ENCODE measurements at places on chromosomes 12 and 14.

DNA sequence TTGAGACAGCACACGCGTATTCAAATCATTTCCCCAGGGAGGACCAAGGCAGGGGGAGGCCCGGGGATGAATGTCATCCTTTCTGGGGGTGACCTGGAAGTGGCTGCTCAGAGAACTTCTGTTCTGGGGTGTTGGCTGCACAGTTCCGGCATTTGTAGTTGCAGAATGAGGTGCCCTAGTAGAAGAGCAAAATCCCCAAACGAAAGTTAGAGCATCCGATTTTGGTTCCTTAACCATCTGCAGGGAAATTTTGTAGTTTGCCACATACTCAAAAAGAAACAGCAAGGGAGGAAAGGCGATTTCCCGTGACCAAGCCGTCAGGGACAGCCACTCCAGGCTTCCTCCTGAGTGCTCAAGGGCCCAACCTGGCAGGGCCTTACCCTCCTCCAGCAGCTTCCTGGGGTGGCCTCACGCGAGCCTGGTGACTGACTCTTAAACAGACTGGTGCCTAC, 13.0 kb upstream of the TRAF3 start:
- no peak for DNase-seq

DNA sequence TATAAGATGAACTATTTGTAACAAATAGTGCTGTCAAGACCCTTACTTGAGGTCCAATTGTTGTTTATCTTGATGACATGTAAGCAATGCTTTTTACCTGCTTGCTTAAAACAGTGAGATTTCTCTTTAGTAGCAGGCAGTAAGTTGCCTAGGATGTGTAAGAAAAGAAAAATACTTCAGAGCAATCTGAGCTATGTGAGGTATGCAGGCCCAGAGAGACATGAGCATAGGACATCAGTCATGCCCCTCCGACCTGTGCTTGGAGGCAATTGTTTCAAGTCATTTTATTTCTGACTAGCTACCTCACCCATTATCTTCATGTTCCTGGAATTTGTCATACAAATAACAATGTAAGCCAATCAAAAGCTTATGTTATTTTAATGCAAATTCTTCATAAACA, 930.6 kb upstream of the FBXO33 start:
- DNase-seq = no peak

GRCh38 chr14:58697930-58698642, 60.3 kb downstream of the DACT1 start:
- DNase-seq = peak; percentile 10

DNA sequence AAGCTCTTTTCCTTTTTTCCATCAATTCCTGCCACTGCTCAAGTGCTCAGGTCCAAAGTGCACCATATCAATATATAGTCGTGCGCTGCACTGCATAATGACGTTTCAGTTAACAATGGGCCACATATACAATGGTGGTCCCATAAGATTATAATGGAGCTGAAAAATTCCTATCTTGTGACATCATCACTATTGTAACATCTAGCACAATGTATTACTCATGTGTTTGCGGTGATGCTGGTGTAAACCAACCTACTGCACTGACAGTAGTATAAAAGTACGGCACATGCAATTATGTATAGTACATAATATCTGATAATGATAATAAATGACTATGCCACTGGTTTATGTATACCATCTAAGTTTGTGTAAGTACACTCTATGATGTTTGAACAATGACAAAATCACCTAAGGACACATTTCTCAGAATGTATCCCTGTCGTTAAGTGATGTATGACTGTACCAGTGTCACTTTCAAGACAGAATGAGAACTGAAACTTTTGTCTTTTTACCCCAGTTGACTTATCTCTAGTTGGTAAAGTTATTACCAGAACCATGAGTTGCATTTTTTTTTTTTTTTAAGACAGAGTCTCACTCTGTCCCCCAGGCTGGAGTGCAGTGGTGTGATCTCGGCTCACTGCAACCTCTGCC, 53.7 kb upstream of the INSM2 start:
- no peak for DNase-seq

- no peak for DNase-seq
These were observed 82.1 kb downstream of the KIF26A start for GRCh38 chr14:104220215-104221070.

DNA sequence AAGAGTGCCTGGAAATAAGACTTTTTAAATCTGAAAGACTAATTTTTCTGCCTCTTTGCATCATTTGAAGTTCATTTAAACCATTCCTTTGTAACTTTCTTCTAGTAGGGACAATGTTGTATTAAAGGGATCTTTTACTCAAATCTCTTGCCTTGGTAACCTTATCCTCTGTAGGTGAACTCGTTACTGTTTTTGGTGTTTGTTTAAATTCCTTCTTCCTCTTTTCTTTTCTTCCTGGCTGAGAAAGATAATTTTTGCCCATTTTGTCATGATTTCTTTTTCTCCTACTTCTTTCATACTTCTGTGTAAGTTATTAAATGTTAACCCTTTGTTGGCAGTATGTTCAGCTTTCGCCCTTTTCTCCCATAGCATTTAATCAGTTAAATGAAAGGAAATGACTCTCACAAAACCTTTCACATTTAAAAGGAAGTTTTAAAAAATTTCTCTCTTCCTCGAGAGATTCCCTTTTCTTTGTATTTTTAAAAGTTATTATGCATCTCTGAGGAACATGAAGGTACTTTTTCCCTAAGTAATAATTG, 10.3 kb downstream of the VEZT start:
- no peak for DNase-seq

DNA sequence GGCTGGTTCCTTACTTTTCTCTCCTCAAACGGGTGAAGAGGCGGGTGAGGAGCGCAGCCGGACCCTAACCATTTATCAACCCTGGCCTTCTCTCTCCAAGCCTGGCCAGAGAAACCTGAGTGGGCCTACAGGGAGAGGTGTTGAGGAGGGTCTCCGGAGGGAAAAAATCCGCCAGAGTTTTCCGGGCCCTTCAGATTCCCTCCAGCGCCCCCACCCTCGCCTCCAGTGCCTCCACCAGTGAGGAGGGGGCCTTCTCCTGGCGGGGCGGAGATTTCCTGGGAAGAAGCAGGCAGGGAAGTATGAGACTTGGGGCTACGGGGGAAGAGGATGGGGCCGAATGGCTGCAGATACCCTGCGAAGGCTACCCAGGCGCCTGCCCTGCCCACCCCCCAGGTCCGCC, 1.4 kb upstream of the HOXC5 start:
- no peak for DNase-seq

DNA sequence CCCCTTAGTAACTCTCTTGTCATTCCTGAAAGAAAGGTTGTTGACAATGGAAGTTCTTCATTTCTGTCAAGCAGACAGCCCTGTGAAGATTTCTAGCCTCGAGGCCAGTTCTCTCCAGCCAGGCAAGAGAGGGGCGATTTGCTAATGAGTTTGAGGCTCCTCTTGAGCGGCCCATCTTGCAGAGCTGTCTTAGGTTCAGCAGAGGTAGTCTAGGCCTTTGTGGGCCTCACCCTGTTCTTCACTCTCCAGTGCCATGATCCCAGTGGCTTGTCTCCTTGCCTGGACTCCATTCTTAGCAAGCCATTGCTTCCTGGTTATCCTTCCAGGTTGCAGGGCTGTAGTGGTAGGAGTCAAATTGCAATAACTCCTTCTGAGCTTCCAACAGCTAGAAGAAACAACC, 9.7 kb downstream of the TPH2 start:
- no peak for DNase-seq

- DNase-seq = peak; percentile 43
These were observed 41.6 kb downstream of the ITPR2 start for GRCh38 chr12:26791301-26791791.

GRCh38 chr12:75882421-75882820, 149.2 kb downstream of the PHLDA1 start:
- no peak for DNase-seq

- DNase-seq = no peak
These were observed 284.2 kb upstream of the SOX5 start for GRCh38 chr12:24233519-24234246.

- DNase-seq = no peak
These were observed 39.6 kb downstream of the DAD1 start for GRCh38 chr14:22549324-22549962.

- no peak for DNase-seq
These were observed 11.2 kb downstream of the LLPH start for GRCh38 chr12:66119229-66119869.

DNA sequence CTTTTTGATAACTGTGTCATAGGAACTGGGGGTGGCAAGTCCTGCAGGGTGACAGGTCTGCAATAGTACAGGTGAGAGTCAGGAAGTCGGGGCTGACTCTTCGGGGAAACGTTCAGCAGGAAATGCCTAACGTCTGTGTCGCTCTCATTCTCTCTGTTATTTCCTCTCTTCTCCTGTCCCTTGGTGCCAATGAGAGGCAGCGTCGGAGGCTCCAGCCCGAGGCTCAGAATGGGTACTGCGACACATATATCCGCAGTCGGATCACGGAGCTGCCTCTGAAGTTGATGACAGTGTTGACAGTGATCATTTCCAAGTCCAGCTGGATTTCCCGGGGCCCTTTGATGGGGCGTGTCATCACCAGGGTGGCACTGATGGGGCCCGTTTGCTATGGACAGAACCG, 2.7 kb upstream of the TC2N start:
- no peak for DNase-seq

- no peak for DNase-seq
These were observed 73.4 kb upstream of the ETV6 start for GRCh38 chr12:11576104-11576503.
